ENCODE measurements at places on chromosomes 3 and 15.

DNA sequence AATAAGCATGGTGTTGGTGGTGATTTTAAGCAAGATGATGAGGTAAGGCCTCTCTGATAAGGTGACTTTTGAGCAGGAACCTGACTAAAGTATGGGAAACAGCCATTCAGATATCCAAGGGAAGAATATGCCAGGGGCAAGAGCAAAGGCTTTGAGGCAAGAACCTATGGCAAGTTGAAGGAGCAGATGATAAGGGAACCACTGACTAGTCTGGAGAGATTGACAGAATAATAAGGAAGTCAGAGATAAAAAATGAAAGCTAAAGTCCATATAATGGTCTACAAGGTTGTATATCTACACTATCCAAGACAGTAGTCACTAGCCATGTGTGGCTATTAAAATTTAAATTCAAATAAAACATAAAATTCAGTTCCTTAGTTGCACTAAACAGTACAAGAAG, 2.5 kb upstream of the C3orf38 start:
- no peak for DNase-seq

DNA sequence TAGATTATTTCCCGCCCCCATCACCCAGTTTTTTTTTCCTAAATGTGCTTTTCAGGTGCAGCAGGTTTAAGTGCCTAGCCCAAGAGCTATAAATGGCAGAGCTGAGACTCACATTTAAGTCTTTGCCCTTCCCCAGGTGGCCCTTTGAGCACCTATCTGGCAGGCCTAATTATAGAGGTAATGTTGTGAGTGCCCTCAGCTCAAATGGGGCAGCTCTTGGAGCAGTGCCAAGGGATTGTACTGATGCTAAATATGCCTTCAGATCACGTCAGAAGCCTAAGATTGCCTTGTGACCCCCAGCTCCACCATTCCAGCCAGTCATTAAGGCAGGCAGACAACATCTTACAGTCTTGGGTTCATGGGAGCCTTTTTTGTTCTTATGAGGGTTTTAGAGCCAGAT, 159.5 kb downstream of the RPLP1 start:
- DNase-seq = no peak

DNA sequence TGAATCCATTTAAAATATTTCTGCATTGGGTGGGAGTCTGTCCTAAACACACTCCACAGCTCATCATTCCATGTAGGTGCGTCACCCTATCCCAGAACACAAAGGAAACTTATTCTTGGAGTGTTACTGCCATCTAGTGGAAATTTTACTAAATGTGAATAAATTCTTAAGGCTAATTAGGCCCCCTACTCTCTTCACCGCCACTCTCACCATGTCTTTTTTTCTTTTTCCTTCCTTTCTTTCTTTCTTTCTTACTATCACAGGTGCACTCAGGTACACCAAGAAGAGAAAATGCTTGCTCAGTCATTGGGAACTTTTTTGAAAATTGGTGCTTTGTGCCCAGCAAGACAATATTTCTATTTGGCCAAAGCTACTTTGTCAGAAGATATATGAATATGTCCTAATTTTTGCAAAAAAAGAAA, 26.4 kb upstream of the ATP8B4 start:
- DNase-seq = no peak

DNA sequence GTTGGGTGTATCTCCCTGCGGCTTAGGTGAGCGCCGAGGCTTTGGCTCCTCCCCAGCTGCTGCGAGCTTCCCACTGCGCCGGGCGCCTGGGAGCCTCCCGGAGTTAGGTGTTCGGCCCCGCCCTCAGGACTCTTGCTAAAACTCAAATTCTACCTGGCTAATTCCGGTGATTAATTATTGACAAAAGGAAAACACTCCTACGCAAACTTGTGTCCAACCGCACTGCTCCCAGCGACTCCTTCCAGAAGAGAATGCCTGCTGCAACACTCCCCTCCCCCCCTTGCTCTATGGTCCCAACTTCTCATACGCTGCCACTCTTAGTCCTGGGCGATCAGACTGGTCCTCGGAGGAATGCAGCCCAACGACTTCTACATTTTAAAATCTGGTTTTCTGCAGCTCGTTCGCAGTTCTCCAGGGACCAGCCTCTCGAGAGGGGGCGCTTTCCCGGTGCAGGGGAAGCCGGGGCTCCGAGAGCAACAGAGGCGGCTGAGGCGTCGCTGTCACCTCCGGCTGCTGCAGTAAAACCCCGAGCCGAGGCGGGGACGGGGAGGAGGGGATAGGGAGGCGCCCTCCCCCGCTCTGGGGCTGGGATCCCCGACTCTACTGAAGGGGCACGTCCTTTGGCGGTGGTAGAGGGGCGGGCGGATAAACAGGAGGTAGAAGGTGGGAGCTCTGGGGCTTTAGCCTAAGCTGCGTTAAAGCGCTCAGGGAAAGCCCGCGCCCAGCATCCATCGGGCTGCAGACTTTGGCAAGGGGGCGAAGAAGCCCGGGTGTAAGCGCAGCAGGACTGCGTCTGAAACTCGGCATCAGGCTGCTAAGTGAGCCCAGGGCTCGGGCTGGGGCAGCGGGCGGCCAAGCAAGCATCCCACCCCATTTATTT, at the start of gene SPTSSB:
Gene SPTSSB, minus strand, starts transcription at position 77 of the 880 bp plus-strand sequence. CDS start 25,194 bp downstream, outside the sequence.
- peak; percentile 79 for DNase-seq

DNA sequence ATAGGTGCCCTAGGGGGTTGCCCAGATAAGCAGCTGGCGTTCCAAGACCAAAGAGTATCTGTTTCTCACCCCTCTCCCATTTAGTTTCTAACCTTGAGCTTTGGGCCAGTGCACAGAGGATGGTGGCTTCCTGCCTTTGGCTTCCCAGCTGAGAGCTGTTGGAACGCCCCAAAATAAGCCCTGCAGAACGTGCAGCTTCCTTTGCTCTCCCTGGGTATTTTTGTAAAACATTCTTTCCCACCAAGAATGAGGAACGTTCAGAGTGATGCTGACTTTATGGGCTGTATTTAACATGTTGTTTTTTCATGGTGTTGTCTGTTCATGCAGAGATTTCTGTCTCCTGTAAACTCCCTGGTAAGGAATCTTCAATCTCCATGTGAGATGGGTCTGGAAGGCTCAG, 63.8 kb downstream of the LPP start:
- no peak for DNase-seq

GRCh38 chr3:105953831-105954230, 85.0 kb upstream of the CBLB start:
- no peak for DNase-seq

DNA sequence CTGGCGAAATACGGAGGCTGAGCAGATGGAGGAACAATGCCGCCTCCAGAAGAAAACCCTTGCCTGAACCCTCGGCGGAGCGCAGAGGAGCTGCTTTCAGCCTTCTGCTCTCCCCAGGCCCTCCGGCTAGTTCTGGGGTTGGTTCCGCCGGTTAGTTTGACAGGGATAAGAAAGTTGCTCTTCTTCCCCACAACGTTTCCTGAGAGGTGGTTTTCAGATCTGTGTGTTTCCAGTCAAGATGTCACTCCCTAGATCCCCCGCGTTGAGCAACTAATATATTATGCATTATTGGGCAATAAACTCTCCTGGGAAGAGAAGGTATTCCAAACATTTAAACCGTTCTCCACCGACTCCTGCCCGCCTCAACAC, 551 bp downstream of the NLGN1 start:
- DNase-seq = no peak

DNA sequence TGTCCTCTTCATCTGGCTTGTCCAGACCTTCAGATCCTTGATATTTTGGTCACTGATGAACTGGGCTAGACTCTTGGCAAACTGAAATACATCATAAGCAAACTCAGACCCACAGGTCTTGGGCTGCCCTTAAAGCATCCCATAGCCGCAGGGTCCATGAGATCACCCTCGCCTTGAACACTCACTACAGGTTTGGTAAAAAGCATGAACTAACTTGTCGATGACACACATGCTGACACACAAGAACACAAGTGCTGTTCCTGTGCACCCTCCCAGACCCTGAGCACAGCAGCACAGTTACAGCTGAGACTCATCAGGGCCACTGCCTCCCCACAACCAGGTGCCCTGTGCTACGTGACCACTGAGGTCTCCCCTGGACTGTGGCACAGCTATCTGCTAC, 21.0 kb downstream of the PFKFB4 start:
- no peak for DNase-seq

DNA sequence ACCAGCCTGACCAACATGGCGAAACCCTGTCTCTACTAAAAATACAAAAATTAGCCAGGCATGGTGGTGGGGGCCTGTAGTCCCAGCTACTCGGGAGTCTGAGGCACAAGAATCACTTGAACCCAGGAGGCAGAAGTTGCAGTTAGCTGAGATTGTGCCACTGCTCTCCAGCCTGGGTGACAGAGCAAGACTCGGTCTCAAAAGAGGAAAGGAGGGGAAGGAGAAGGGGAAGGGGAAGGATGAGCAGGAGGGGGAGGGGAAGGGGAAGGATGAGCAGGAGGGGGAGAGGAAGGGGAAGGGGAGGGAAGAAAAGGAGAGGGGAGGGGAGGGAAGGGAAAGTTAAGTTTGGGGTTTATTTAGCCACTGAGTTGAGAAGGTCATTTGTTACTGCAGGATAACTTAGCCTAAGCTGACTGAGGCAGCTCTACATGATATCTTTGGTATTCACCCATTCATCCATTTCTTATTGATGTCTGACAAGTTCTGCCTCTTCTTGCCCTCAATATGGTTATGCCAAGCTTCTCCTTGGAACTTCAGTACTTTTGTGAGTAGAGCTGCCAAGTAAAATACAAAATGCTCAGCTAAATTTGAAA, 15.9 kb upstream of the ABHD2 start:
- no peak for DNase-seq

GRCh38 chr15:100905850-100906249, 13.3 kb upstream of the LRRK1 start:
- no peak for DNase-seq

DNA sequence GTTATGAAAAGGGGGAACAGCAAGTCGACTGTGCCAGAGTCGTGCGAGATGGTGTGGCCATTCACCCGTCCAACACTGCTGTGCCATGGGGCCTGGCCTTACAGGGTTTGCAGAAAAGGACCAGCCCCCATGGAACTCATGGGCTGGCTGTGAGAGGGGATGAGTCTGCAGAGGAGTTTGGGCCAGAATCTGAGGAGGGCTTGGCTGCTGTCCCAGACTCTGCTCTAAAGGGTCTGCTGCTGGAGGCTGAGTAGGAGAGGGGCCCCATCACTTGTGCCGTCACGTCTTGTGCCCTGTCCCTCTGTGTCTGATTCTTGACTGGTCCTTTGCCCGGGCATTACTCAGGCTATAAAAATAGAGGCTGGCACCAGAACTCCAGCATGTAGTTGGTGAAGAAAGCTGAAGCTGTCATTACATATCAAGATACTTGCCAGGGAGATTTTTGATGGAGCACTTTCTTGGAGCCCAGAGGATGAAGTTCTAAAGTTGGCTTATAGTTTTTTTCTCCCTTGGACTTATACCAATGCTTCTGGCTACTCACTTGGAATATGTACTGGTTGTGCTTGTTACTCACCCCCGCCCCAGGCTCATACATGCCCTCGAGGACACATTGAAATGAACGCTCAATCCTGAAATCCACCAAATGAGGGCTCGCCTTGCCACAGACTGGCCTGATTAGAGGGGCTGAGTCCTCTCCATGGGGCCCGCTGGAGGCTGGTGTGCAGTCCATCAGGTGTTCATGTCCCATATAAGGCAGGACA, 10.2 kb downstream of the PXYLP1 start:
- no peak for DNase-seq

DNA sequence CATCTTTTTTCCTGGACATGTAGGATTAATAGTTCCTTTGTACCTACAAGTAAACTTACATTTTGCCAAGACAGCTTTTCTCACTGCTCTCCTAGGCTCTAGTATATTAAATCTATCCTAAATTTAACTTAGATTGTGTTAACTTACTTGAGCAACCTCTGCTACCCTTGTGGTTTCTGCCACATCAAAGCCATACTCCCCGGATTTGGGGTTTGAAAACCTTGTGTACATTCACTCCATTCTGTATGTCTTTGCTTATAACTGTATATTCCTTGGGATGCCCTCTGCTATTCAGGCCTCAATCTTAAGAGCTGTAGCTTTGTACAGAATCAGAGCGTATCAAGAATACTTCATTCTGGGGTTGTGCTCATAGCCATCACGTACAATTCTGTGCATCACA, 60.4 kb downstream of the ARIH1 start:
- no peak for DNase-seq

GRCh38 chr3:157746391-157746790, 243.2 kb upstream of the VEPH1 start:
- DNase-seq = no peak

DNA sequence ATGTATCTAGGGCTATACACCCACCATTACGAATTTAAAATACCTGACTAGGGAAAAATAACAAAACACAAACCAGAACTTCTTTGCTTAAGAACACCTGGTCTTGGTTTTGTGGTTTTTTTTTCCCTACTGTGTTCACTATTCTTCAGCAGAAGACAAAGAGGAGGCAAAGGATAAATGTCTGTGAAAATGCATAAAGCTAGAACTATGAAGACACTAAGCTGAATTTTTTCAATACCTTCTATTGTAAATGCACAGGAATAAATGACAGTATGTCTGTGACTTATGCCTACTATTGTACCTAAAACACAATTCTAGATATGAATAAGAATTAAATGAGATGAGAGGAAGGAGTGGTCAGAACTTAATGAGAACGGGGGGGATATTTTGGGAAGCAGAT, 86.9 kb downstream of the TBL1XR1 start:
- no peak for DNase-seq

- DNase-seq = no peak
Measured at GRCh38 chr3:62585861-62586260, 212.5 kb upstream of the FEZF2 start.

DNA sequence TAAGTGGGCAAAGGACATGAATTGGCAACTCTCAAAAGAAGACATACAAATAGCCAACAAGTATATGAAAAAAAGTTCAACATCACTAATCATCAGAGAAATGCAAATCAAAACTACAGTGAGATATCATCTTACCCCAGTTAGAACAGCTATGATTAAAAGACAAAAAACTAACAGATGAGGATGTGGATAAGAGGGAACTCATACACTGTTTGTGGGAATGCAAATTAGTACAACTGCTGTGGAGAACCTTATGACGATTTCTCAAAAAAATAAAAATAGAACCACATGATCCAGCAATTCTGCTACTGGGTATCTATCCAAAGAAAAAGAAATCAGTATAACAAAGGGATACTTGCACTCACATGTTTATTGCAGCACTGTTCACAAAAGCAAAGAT, 28.6 kb downstream of the NEK10 start:
- DNase-seq = no peak

GRCh38 chr15:29862271-29862670, 40.0 kb upstream of the TJP1 start:
- no peak for DNase-seq

DNA sequence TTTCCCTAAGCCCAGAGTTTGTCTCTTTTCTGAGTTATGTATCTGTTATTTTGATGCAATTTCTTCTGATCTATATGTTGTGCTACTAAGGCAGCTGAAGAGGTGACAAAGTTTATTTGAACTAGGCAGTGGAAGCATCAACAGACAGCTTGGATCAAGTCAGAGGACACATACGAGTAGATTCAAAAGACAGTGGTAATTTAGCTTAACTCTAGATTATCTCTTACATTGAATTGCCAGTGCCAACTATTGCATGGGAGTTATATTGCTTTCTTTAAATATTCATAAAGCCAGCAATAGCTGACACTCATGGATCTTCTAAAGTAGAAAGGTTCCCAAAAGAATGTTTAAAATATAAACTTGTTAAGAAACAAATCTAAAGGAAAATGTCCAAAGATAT, 37.3 kb upstream of the CCDC66 start:
- no peak for DNase-seq

GRCh38 chr3:17399586-17399985, 342.8 kb downstream of the TBC1D5 start:
- no peak for DNase-seq

Measured in H9 (cell line).